ENCODE measurements at places on chromosomes 7 and 10. TPM values are rescaled to one million over a fixed set of nuclear protein-coding genes. Genes with fewer than 3 reads are reported as not detected.

- no peaks in the 10 kb centered on the region for H3K36me3 ChIP-seq
- H3K27ac ChIP-seq, result no peak overlapping the region
- H3K4me1 ChIP-seq, result peaks cover 9% of the 10 kb centered on the region
Observed at GRCh38 chr10:31709476-31709875, 219.2 kb downstream of the ARHGAP12 start.

PWWP2B gene
- total RNA-seq, result 17.5 TPM

DNA sequence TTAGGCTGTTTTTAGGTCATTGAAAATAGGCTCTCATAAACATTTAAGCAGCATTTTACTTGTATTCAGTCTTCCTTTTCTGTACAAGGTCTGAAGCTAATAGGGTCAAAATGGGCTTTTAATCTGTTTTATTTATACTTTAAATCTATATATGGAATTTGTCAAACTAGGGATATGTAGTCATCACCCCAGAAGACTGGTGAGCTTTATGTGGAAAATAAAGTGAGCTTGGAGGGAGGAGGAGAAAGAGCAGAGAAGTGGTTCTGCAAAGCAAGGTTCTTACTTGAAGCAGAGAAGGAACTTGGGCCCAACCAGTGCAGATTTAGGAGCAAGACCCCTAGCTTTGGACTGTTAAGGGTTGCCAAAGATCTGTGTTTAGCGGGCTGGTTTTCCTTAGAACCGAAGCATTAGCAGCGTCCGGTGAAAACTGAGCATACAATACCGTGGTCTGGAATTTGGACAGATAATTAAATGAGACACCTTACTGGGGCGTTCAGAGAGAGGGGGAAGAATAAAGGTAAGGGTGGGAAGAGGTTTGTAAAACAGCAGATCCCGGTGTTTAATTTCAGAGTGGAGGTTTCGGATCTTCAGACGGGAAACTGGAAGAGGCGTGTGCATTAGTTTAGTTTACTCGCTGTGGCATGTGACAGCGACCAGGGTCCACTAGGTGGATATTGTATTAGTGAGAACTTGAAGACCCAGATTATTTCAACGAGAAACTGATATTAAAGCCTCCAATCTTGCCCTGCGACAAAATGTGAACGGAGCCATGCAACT lies 2.4 kb downstream of the BAMBI start:
- H3K27me3 ChIP-seq, result peaks cover 4% of the 10 kb centered on the region
- DNase-seq, result no peak
- no peak overlapping the region for H3K27ac ChIP-seq
- no peaks in the 10 kb centered on the region for H3K36me3 ChIP-seq

DNA sequence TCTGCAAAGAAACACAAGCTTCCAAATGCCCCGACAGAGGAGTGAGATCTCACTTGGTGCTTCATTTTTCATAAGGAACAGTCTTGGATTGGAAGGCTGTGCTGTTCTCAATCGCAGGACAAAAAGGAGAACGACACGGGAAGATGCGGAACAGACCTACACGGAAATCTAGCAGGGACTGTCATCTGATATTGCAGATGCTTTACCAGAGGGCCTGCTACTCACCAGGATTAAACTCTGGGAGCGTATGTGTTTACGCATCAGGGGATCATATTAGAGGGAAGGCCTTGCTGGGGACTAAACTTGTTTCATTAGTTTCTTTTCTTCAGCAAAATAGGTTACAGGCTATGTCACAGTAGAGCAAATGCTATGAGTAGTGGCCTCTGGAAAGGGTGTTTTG lies 82.8 kb upstream of the EEPD1 start:
- H3K4me3 ChIP-seq, result no peak overlapping the region
- H3K36me3 ChIP-seq, result no peaks in the 10 kb centered on the region
- H3K27me3 ChIP-seq, result no peaks in the 10 kb centered on the region

XRCC2 gene
- total RNA-seq, result 1.5 TPM

GRCh38 chr10:75544386-75544785 lies 113.0 kb downstream of the LRMDA start:
- no peaks in the 10 kb centered on the region for H3K27me3 ChIP-seq
- no peaks in the 10 kb centered on the region for H3K36me3 ChIP-seq
- H3K4me1 ChIP-seq, result peaks cover 18% of the 10 kb centered on the region

DNA sequence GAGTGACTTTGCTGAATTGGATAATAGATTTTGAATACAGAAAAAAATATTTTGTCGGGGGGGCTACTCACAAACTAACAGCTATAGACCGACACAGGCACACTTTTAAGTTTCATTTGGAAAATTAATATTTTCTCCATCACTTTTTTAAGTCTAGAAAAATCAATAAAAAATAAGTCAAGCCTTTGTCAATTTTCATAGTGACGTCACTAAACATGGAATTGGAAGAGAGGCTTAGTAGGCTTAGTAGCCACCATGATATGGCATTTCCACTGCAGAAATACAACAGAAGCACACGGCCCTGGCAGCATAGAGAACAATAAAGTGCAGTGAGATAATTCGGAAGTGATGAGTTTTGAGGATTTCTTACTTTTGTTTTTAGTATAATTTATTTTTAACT lies 357.2 kb downstream of the RPS24 start:
- H3K4me1 ChIP-seq, result no peaks in the 10 kb centered on the region
- H3K27me3 ChIP-seq, result no peaks in the 10 kb centered on the region
- H3K36me3 ChIP-seq, result no peaks in the 10 kb centered on the region
- no peak overlapping the region for H3K27ac ChIP-seq
- DNase-seq, result no peak

RET gene
- total RNA-seq, result 0.19 TPM
